ENCODE measurements at places on chromosomes 11 and 22.

DNA sequence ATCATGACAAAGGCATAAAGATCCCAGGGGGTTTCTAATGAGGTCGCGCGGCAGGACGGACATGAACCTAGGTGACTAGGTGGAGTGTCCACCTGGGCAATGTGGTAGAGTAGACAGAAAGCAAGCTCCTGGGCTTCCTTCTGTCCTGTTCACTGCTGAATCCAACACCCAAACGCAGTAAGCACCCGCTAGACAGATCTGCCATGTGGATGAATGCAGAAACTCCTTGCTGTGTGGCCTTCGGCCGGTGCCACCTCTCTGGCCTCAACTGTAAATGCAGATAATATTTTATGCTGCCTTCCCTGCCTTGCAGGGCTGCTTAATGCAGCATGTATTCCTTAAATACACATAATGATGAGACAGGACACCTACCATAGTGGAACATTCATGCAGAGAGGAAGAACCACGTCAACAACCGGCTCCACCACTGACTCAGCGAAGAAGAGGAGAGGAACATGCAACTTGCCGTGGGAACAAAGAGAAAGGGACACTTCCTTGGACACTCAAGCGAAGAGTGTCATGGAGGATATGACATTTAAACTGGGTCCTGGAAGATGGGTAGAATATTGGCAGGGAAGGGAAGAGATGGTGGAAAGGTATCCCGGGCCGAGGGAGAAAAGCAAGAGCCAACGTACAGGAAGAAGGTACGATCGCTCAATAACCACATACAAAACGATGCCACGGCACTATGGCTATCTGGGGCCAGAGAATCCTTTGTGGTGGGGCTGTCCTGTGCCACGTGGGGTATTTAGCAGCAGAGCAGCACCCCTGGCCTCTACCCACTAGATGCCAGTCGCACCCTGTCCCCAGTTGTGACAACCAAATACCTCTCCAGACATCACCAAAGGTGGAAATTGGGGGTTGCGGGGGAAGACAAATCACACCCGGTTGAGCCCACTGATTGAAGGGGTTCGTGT is 30.8 kb downstream of the MYH9 start:
- DNase-seq, result peak; percentile 37

GRCh38 chr11:68498903-68499883 is 38.6 kb downstream of the PPP6R3 start:
- no peak for DNase-seq

- no peak for DNase-seq
Measured at GRCh38 chr11:69572861-69573260, 68.1 kb upstream of the CCND1 start.

GRCh38 chr11:71252770-71253730 is 673 bp upstream of the SHANK2 start:
- no peak for DNase-seq

DNA sequence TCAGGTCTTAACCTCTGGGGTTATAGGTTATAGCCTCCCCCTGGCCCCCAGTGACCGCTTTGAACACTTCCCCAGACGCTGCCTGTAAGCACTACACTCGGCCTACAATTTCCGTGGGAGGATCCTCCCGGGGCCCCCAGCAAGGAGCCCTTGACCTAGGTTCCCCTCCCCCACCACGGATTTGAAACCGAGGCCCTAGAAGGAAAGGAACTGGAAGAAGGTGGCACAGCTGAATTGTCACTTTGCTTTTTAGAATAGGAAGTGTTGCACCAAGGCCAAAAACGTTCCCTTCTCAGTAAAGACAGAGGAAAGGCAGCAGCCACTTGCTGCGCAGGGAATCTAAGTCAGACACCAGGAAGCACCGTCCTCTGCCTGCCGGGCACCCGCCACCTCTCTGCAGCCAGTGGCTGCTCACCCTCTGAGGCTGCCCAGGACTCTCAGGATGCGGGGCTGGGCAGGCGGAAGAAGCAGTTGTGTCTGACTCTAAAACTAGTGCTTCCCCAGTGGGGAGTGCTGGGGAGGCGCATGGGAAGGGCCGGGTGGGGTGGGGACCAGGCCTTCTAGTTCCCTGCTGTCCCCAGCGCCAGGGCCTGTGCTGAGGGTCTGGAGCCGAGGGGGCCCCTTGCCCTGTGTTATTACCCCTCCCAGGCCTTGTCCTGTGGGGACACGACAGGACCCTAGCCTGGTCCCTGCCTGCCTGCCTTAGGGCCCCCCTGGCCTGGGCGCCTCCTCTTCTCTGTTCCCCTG is 7.9 kb upstream of the FLRT1 start:
- DNase-seq, result no peak

GRCh38 chr11:44531636-44532035 is 33.8 kb upstream of the CD82 start:
- no peak for DNase-seq

DNA sequence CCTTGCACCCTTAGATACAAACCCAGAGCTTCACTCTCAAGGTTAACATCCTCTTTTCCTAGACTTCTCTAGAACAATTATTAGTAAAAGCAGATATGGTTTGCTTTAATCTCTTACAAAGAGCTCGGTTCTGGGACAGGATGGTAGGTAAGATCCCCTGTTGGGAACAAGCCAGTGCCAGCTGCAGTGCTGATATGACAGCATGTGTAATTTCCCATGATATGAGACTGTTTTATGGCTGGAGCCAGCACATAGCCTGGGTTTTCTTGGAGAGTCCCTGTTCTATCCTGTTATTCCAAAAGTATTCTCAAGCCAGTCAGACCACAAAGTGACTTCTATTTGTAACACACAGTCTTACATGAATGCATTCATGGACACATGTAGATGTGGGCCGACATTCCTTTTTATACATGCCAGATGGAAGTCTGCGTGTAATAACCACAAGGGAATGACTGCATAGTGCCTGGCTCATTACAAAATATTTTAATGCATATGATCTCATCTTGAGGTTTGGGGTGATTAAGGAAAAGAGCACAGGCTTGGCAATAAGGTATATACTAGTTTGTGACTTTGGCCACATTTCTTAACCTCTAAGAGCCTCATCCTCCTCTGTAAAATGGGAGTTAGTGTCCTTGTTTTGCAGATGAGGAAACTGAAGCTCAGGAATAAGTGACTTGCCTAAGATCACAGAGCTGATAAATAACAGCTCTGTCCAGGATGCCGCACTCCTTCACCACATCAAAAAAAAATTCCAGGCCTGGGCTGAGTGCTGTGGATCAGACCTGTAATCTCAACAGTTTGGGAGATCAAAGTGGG is 21.8 kb downstream of the CLMP start:
- no peak for DNase-seq

- DNase-seq, result no peak
Measured at GRCh38 chr22:20807315-20807752, 33.4 kb downstream of the SERPIND1 start.

GRCh38 chr11:12091956-12092558 is 18.3 kb upstream of the MICAL2 start:
- no peak for DNase-seq

GRCh38 chr11:11244470-11245080 is 108.5 kb downstream of the CSNK2A3 start:
- no peak for DNase-seq

DNA sequence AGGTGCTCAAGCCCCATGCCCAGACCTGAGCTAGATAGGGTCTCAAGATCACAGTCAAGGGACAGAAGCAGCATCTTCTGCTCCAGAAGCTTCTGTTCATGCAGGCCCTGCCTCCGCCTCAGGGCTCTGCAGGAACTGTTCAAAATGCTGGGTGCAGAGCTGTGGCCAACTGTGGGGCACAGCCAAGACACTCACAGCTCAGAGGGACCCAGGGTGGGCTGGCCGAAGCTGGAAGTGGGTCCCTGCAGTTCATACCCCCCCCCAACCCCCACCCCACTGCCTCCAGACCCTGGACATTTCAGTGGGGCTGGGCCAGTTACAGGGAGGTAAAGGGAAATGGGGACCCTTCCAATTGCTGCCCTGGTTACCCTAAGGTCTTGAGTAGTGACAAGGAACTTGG is 129.0 kb downstream of the CRYBB2 start:
- no peak for DNase-seq

- DNase-seq, result no peak
Measured at GRCh38 chr22:50606165-50606945, 5.8 kb downstream of the MAPK8IP2 start.

DNA sequence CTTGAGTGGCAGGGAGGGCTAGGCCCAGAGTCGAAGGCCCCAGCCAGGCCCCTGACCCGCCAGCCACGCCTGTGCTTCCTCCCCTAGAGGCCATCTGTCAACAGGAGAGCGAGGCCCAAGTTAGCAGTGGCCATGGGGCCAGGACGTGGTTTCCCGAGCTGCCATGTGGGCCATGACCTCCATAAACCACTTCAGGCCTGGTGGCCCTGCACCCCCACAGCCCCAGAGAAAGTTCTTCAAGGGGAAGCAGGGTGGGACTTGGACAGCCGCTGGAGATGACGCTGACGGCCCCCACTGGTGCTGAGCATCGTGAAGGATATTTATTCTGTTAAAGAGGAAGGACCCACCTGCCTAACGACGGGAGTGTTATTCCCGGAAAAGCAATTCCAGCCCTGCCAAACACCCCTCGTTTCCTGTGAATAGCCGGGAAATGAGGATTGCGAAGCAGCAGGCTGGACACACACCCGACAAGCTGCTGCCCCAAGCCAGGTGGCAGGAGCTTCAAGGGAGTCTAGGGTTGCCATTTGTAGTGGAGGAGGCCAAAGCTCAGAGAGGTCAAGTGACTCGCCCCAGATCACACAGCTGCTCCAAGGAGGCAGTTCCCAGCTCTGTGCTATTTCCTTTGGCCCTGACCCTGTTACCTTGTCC is 12.8 kb downstream of the PRR5 start:
- no peak for DNase-seq

- DNase-seq, result no peak
Measured at GRCh38 chr11:61082062-61082870, 20.0 kb upstream of the CD5 start.

DNA sequence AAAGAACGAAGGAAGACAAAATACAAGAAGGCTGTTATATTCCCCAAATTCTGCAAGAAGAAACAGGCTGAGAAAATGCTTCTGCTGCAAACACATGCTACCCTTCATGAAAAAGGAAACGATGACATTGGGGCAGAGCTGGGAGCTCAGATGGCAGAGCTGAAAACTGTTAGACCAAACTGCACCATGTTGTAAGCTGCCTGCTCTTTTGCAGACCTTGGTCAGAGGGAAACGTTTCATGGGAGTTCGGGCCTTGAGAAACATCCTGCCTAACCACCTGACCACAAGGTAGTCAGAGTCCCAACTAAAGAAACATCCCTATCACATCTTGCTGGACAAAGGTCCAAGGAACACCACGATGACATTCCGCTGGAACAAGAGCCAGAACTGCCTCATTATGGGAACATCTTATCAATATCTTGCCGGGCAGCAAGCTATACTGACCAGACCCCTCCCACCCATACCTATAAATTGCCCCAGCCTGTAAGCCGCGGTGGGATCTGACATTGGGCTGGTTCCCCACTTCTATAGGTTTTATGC is 110.7 kb upstream of the CTSC start:
- no peak for DNase-seq

GRCh38 chr11:11612439-11612838 is 9.4 kb downstream of the GALNT18 start:
- no peak for DNase-seq

DNA sequence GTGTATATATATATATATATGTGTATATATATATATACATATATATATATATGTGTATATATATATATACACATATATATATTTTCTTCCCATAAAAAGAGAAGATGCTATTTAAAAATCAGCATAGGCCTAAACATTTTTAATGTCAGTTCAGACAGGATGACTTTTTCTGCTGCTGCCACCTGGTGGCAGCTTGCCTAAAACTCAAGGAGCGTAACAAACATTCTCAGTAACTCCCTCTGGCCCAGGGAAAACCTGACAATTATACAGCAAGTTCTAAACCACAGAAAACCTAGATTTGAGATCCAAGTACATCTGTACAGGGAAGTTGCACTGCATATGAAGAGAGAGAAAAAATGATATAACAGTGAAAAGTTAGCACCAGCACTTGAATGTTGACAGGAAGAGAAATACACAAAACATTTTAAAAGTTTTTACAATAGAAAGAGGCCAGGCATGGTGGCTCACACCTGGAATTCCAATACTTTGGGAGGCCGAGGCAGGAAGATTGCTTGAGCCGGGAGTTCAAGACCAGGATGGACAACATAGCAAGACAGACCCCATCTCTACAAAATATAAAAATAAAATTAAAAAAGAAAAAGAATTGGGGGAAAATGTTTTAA is 16.6 kb downstream of the OR8A1 start:
- DNase-seq, result no peak

DNA sequence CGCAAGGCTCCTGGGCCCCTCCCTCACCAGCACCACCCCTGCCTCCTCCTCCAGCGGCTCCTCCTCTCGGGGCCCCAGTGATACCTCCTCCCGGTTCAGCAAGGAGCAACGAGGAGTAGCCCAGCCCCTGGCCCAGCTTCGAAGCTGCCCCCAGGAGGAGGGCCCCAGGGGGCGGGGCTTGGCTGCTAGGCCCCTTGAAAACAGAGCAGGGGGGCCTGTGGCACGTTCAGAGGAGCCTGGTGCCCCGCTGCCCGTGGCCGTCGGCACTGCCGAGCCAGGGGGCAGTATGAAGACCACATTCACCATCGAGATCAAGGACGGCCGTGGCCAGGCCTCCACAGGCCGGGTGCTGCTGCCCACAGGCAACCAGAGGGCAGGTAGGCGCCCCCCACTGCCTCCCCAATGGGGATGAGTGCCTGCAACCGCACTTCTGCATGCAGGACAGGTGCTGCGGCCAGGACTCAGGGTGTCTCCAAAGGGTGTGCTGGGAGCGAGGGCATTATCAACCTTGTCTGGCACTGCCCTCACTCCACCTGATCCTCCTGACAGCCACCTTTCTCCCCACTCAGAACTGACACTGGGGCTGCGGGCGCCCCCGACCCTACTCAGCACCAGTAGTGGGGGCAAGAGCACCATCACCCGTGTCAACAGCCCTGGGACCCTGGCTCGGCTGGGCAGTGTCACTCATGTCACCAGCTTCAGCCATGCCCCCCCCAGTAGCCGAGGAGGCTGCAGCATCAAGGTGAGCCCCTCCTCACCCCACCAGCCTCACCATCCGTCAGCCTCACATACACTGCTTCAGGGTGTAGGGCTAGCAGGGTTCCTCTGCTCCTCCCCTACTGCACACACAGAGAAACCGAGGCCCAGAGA is 10.2 kb downstream of the SMTN start:
- DNase-seq, result no peak

DNA sequence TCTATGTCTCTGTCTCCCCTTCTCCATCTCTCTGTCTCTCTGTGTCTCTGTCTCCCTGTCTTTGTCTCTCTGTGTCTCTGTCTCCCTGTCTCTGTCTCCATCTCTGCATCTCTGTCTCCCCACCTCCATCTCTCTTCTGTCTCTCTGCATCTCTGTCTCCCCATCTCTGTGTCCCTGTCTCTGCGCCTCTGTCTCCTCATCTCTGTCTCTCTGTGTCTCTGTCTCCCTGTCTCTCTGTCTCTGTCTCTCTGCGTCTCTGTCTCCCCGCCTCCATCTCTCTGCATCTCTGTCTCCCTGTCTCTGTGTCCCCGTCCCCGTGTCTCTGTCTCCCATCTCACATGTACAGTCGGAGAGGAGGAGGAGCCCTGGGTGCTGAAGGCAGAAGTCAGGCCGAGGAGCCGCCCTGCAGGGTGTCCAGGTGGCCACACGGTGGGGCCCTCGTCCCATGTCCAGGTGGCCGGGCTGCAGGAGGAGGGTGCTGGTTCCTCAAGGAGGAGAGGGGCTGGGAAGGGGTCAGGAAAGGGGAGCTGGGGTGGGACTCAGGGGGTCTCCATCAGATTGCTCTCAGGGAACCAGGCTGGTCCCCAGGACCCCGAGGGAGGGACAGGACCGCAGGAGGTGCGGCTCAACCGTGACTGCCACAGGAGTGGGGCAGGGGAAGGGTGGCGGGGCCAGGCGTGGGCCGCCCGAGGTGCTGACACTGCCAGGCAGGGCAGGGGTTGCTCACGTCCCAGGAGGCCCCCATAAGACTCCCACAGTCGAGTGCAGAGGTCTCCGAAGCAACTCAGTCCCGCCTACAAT is 25.6 kb upstream of the TH start:
- DNase-seq, result peak; percentile 54
